ENCODE measurements at places on chromosomes 2 and 18. TPM values are rescaled to one million over a fixed set of nuclear protein-coding genes. Genes with fewer than 3 reads are reported as not detected.

DNA sequence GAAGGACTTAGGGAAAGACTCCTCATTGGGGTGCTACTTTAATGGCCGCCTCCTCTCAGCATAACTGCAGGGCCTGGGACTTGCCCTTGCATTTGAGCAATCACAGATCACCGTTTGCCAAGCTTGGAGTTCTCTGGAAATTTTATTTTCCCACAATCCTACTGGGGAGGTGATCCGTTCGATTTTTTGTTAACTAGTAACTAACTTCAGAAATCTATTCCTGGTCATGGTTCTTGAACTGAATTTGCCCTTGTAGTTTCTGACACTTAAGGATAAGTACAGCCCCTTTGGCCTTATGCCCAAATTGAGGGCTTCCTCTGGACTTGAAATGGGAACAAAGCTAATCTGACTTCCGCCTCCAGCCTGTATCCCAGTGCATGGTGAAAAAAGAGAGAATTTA, 60.5 kb upstream of the ST3GAL5 start:
- H3K36me3 ChIP-seq: no peaks in the 10 kb centered on the region
- H3K4me3 ChIP-seq: no peak overlapping the region
- H3K27ac ChIP-seq: peak overlapping the region; percentile 10
- no peaks in the 10 kb centered on the region for H3K27me3 ChIP-seq
- DNase-seq: peak; percentile 66
- peaks cover 67% of the 10 kb centered on the region for H3K4me1 ChIP-seq

The SOWAHC gene
- 19.3 TPM for total RNA-seq

- DNase-seq: peak; percentile 14
- H3K4me3 ChIP-seq: no peak overlapping the region
- H3K27me3 ChIP-seq: no peaks in the 10 kb centered on the region
These were observed 99.7 kb downstream of the HDAC4 start for GRCh38 chr2:239300871-239301735.

The AKAIN1 gene
- not detected for total RNA-seq

DNA sequence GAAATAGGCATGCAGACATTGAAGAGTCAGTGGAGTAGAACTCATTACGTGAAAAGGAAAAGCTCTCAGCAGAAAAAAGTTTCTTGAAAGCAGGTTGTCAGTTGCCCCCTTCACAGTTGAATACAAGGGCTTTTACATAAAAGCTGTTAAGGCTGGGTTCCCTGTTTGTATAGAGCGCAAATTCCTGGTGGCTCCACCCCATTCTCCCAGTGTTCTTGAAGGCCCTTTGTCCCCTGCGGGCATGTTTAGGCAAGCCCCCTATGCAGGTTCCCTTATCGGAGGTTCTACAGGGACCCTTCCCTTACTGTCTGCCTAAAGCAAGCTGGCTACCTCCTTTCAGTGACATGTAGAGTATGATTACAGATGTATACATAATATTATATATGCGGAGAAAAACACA, 497.2 kb upstream of the SYT4 start:
- H3K4me1 ChIP-seq: no peaks in the 10 kb centered on the region
- H3K27me3 ChIP-seq: no peaks in the 10 kb centered on the region
- H3K4me3 ChIP-seq: no peak overlapping the region
- DNase-seq: no peak
